ENCODE measurements at places on chromosomes 11 and 22.
A peak's percentile ranks its signal among the peaks of the same experiment; 100 is the strongest.

GRCh38 chr11:119056421-119056999 lies 495 bp downstream of the HYOU1 start:
- no peak for DNase-seq

DNA sequence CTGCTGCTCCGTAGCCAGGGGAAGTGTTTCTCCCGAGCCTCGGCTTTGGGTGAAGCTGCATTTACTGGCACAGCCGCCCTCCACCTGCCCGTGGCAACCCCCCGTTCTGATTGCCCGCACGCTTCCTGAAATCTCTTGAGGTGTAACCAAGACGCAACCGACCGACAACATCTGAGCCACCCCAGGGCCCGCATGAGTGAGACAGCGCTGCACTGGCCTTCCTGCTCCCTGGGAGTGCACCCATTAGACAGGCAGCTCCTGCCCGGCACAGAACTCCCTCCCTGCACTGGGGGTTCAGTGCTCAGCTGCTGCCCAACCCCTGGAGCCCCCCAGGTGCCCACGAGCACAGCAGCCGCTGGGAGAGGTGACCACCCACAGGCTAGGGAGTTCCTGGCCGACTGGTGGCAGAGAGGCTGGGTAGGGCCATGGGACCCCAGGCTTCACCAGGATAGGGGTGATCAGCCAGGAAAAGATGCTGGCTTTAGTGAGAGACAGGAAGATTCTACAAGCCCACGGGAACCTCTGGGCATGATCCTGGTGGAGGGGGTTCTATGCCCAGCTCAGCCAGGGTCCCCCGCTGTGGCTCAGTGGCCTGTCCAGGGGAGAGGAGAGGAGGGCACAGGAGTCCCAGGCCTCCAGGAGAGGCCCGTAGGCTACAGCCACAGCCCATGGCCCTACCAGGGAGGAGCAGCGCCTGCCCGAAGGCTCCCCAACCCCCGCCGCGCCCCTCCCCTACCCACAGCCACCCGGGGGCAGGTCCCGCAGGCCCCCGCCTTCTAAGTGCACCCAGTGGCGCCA lies 14.6 kb downstream of the PLXNB2 start:
- no peak for DNase-seq

- no peak for DNase-seq
Observed at GRCh38 chr11:133414506-133414905, 117.8 kb downstream of the OPCML start.

GRCh38 chr11:111933872-111934271 lies 3.3 kb upstream of the DIXDC1 start:
- DNase-seq = no peak

GRCh38 chr11:124670732-124671131 lies 2.8 kb downstream of the SIAE start:
- DNase-seq = no peak

DNA sequence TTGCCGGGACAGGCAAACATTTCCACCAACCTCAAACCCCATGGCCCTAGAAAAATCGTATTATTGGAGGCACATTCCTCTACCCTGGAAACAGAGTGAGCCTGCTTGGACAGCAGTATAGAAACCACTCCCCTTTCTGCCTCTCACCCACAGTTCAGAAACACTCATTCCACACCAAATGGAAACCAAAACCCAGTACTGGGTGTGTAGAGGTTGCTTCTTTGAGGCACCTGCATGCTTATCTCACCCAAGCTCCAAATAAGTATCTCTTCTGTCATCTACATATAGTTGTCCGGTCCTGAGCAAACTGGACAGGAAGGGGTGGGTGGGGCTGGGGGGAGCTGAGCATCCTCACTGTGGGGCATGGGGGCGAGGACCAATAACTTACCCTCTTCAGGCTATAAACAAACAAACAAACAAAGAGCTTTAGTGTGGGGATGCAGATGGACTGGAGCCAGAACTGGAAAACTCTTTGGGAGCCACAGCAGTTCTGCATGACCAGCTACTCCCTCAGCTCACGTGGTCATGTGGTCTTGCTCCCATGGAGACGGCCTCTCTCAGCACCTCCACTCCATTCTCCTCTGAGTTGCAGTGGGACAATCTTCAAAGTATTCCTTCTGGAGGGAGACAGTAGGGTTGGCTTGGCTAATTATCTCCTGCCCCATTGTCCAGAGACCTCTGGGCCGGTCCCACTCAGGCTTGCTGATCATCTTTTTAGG lies 1.0 kb upstream of the PLAAT2 start:
- DNase-seq = no peak

- no peak for DNase-seq
Observed at GRCh38 chr11:5369789-5370188, 13.8 kb upstream of the OR51M1 start.

DNA sequence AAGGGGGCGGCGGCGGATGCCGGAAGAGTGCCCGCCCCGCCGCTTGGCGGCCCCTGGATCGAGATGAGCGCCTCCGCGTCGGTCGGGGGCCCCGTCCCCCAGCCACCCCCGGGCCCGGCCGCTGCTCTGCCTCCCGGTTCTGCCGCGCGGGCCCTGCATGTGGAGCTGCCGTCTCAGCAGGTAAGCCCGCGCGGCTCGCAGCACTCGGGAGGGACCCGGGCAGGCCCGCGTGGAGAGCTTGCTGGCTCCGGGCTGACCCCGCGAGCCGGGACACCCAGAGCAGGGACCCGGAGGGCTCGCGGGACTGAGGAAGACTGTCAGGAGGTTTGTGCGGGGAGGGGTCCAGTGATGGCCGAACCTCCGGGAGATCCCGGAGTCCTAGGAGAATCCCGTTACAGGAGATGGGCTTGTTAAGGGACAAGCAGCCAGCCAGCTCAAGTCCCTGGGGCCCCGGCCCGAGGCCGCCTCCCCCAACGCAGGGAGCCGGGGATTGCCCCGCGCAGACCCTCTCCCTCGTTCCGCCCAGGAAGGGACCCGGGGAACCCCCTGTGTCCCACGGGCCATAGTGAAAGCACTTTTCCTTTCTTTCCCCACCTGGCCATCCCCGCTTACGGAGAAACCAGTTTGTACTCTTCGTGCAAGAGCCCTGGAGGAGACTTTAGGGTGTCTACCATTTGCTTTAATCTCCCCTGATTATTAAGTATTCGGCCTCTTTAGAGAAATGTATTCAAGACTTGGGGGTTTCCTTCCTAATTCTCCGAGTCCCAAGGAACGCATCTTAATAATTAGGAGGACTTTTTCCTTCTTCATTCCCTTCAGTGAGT lies 547 bp downstream of the UVRAG start:
- DNase-seq = no peak

DNA sequence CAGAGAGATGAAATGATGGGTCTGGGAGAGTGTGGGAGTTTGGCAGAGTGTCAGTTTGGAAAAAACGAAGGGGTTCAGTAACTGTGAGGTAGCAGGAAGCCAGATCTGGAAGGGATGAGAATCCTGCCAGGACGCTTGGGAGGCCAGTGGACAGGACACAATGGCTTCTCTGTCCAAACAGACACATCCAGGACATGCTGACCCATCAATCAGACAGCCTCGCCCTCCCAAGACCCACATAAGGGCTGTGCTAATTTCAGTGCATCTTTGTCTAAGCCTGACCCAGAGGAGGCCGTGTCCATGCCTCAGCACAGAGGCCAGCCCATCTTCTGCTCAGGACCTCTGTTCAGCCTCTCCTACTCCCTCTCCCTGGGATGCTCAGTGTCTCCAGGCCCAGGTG lies 576.5 kb upstream of the B3GAT1 start:
- no peak for DNase-seq

GRCh38 chr11:1568441-1568911 lies 3.6 kb downstream of the DUSP8 start:
- DNase-seq = peak; percentile 66

DNA sequence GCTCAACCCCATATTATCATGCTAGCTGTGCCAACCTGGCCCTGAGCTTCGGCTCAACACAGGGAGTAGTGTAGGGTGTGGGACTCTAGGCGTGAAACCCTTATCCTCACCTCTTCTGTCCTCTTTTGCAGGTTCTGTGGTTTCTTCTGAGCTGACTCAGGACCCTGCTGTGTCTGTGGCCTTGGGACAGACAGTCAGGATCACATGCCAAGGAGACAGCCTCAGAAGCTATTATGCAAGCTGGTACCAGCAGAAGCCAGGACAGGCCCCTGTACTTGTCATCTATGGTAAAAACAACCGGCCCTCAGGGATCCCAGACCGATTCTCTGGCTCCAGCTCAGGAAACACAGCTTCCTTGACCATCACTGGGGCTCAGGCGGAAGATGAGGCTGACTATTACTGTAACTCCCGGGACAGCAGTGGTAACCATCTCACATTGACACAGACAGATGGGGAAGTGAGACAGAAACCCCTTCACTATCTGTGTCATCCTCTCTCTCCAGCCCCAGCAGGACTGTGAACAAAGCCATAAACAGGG lies 76.4 kb downstream of the GGTLC2 start:
- no peak for DNase-seq

GRCh38 chr11:133934599-133935550 lies 21.9 kb downstream of the IGSF9B start:
- DNase-seq = no peak

DNA sequence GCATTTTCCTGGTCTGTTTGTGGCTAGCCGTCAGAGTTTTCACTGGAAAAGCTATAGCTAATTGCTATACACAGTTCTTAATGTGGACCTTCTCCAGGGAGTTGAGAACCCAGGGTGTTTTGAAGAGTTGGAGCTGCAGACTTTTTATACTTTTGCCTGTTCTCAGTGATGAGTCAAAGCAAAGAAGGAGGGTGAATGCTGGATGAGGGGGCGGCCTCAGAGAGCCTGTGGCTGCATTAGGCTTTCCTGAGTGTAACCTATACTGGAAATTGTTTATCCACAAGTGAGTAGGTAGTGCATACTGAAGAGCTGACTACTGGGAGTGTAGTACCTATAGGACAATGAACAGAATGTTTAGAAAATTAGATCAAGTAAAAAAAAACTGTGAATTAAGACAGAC lies 79.7 kb upstream of the HORMAD2 start:
- no peak for DNase-seq

- no peak for DNase-seq
Observed at GRCh38 chr22:36913427-36914389, at the start of gene CSF2RB. TSS of gene CSF2RB (plus strand) at chr22:36913628. CDS start at chr22:36922208, 8,580 bp downstream.

- DNase-seq = no peak
Observed at GRCh38 chr11:106021181-106021966, 666 bp downstream of the MSANTD4 start.

DNA sequence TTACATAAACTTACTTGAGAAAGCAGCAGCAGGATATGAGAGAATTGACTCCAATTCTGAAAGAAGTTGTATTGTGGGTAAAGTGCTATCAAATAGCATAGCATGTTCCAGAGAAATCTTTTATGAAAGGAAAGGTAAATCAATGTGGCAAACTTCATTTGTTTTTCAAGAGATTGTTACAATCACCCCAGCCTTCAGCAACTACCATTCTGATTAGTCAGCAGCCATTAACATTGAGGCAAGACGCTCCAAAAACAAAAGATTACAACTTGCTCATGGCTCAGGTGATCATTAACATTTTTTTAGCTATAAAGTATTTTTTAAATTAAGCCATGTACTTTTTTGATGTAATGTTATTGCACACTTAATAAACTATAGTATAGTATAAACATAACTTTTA lies 357.2 kb downstream of the TMEM135 start:
- no peak for DNase-seq

DNA sequence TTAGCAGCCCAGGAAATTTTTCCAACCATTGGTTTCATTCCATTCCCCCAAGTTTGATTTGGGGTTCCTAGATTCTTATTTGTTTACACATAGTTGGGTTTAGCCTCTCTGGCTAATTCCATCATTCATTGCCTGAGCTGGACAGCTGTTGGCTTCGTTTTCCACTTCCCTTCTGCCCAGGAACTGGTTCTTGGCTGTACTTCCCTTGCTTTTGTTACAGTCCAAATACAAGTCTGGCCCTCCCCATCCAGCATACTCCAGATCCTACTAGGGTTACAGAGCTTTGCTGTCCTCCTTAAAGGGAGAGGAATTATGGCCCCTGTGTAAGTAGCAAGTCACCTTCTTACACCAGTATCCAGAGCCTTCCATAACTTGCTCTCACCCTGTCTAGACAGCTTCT lies 356.3 kb downstream of the FAT3 start:
- DNase-seq = no peak

GRCh38 chr11:83427943-83428342 lies 141.8 kb upstream of the CCDC90B start:
- no peak for DNase-seq

- no peak for DNase-seq
Observed at GRCh38 chr22:36725366-36726006, 21.9 kb upstream of the CACNG2 start.

- no peak for DNase-seq
Observed at GRCh38 chr11:114586797-114587196, 8.8 kb downstream of the NXPE4 start.

DNA sequence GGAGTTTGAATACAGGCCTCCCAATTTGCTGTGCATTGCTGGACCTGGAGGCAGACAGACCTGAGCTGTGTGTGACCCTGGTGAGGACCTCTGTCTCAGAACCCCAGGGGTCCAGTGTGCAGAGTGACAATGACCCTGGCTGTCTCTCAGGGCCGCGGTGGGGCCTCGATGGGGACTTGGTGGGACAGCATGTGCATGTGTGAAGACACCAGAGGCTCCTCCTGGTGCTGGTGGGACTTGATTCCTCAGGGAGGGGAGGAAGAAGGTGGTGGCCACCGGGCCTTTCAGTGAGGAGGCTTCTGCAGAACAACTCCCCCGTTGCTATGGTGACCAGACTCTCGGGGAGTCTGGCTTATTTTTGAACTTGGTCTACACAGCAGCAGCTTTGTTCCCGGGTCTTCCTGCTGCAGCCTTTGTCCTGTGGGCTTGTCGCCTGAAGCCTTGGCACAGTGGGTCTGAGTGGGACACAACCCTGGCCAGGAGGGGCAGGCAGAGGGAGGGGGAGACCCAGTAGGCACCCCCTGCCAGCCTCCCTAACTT lies 35.3 kb downstream of the MCM5 start:
- DNase-seq = no peak

DNA sequence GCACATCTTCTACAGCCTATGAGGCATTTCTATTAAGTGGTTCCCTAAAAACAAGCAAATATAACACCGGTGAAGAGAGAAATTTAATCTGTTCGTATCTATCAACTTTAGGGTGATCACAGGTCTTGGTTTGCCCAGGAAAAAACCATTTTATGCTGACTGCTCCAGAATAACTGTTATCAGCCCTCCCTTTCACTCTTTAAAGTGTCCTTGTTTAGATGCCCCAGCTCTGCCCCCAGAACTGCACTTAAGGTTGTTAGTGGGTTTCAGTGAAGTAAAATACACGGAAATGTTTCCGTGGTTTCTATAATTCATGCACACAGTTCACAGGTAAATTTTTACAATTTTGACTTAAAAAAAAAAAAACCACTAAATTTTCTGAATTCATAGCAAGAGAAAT lies 70.0 kb downstream of the NARS2 start:
- no peak for DNase-seq

DNA sequence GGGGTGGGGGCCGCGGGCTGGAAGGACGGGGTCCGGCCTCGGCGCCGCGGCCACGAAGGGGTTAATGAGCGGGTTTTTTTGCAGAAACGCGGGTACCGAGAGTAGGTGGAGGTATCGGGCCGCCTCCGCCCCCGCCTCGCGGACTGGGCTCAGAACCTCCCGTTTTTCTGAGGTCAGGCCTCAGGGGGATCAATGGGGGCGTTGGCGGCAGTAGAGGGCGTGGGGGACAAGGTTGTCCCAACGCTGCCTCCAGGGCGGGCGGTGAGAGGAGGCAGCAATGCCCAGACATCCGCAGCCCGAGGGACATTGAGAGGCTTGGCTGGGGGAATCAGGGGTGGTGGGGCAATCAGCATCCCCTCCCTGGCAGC lies 34.8 kb upstream of the PRODH start:
- DNase-seq = no peak
